ENCODE measurements at places on chromosomes 12 and 14.

- no peak for DNase-seq
These were observed 39.3 kb downstream of the CCDC177 start for GRCh38 chr14:69535230-69535848.

GRCh38 chr12:67788118-67788517 lies 139.6 kb downstream of the DYRK2 start:
- no peak for DNase-seq

GRCh38 chr12:56411781-56412639 lies 37.2 kb downstream of the TIMELESS start:
- no peak for DNase-seq

DNA sequence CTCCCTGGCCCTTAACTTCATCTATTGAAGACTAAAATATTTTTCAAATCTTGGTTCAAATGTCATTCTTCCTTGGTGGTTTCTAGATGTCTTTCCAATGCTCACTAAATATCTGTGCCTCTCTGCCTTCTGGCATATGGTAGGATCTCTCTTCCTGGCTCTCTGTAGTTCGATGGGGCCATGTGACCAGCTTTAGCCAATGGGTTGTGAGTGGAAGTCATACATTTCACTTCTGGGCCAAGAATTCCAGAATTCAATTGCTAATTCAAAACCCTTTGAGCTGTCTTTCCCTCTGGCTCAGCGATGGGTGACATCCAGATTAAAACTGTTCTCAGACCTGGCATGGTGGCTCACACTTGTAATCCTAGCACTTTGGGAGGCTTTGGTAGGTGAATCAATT lies 25.8 kb upstream of the CTDSP2 start:
- no peak for DNase-seq

DNA sequence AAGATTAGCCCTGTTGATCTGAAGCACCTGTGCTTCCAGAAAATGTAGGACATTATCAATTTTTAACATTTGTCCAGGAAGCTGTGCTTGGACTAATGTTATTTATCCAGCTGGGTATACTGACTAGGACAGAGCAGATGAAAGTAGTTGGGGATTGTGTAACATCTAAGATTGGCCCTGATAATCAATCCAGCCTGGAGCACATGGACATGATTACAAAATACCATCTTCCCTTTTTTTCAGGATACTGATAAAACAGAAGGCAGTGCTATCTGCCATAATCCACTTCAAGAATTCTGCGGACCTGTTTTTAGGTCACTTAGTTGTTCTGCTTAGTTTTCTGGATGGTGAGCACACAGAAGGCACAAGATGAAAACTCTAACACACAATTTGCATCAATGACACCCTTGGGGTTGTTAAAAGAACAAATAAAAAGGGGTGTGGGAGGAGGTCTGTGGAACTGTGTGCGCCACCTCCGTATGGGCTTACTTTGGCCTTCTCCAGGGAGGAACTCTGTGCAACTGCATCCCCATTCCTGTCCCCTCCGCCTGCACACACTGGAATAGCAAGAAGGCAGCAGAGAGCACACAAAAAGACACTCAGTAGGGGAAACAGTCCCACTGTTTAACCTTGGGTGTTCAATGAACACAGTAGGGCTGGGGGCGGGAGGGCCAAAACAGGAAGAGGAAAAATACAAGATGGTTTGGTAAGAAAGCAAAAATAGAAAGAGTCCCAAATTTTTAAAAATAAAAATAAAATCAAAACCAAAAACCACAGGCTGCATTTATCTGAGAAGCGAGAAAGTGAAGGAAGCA lies 31.1 kb upstream of the DUSP6 start:
- no peak for DNase-seq

DNA sequence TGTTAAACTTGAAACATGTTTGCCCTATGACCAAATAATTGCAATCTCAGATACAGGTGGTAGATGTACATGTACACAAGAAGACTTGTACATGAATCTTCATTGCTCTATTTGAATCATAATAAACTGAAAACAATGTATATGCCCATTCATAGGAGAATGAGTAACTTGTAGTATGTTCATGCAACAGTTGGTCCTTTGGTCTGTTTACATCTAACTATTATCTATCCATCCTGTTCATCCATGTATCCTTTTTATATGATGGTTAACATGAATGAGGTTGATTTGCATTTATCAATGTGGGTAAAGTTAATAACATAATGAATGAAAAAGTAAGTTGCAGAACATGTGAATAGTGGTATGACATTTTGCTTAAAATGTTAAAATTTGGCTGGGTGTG lies 37.1 kb downstream of the HSD17B6 start:
- no peak for DNase-seq

GRCh38 chr12:90100579-90100978 lies 391.9 kb upstream of the ATP2B1 start:
- no peak for DNase-seq

- DNase-seq, result no peak
These were observed 14.6 kb downstream of the BEST3 start for GRCh38 chr12:69684466-69684865.

- no peak for DNase-seq
These were observed 268.9 kb upstream of the ATP2B1 start for GRCh38 chr12:89977405-89978085.

DNA sequence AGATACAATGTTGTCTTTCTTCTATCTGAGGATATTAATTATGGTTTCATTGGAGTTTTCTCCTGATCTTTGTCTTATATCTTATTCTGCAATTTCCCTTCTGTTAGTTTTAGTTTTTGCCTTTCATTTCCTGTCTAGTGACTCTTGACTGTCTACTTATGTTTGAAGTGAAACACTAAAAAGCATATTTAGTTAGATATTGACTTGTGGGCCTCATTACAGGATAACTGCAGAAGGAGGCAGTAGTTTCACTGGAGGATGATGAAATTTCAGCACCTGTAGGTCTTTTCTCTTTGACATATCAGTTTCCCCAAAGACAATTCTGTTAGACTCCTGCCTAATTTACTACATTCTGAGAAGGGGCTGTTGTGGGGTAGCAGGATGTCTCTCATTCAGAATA lies 97.5 kb upstream of the NEDD1 start:
- DNase-seq, result no peak

GRCh38 chr14:29442696-29443095 lies 485.0 kb downstream of the PRKD1 start:
- DNase-seq, result no peak

GRCh38 chr12:3453990-3454680 lies 36.9 kb upstream of the PRMT8 start:
- no peak for DNase-seq

- peak; percentile 52 for DNase-seq
These were observed 106.7 kb upstream of the SFSWAP start for GRCh38 chr12:131603939-131604795.

DNA sequence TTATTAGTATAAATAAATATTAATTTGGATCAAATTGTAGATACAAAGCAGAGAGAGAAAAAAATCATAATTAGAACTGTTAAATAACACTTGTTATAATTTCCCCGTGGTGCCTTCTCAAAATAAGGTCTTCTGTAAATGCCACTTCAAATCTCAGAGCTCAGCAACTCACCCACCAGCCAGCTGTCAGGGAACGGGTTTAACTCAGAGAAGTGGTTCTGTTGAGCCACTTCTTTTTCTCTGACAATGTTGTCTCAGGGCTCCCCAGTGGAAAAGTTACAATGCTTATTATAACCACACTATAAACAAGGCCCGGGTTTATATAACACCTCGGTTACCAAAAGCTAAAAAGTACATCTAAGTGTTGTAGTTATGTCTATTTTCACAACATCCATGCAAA lies 452.6 kb downstream of the GLT1D1 start:
- no peak for DNase-seq

DNA sequence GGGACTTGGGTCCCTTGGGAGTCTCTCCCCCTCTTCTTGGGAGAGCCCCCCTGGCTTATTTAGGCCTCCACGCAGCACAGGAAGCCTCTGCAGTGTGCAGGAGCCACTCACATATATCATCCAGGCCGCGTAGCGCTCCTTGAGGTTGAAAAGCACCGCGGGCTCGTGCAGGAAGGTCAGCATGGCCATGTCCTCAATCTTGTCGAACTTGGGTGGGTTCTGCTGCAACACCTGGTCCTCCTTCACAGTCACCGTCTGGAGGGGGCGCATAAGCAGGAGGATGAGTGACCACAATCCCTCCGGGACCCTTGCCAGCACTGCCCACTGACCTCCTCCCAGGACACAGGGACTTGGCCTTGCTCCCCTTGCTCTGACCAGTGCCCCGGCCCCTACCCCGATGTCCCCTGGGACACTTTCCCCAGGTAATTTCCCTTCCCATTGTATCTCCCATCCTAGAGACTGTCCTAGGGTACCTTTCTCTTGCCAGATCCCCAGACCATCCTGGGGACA lies 2.5 kb downstream of the MYH6 start:
- no peak for DNase-seq

- no peak for DNase-seq
These were observed 31.5 kb upstream of the SRP54 start for GRCh38 chr14:34951286-34951685.

DNA sequence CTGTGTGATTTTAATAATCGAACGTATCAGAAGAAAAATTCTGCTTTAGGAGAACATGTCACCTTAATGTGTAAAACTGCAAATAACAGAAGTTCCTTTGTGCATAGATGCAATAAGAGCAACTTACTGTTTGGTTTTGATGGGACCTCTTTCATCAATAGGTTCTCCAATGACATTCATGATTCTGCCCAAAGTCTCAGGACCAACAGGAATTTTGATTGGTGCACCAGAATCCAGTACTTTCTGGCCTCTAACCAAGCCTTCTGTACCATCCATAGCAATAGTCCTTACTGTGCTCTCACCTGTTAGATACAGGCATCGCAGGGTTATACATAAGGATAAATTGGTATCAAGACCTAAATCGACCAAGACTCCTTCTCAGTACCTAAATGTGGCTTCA lies 1.1 kb downstream of the ATP5F1B start:
- DNase-seq, result no peak

DNA sequence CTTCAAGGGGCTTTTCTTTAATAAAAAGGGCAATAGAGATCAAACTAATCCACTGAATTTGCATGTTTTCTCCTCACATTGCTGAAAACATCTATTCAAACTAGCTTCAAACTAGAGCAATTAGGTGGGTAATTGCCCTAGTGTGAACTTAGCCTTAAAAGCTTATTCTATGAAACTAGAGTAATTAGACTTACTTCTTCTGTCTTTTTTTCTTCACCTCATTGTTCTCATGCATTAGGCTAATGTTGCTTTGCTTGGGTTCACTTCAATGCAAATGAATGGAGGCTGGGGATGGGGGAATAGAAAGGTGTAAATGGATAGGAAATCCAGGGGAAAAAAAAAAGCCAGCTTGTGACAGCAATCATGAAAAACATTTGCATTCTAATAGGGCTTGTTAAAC lies 414.8 kb upstream of the LMO3 start:
- DNase-seq, result no peak

GRCh38 chr14:64821651-64822050 lies 58.1 kb downstream of the SPTB start:
- DNase-seq, result no peak

- DNase-seq, result no peak
These were observed 63.9 kb downstream of the FUT8 start for GRCh38 chr14:65476273-65476941.

DNA sequence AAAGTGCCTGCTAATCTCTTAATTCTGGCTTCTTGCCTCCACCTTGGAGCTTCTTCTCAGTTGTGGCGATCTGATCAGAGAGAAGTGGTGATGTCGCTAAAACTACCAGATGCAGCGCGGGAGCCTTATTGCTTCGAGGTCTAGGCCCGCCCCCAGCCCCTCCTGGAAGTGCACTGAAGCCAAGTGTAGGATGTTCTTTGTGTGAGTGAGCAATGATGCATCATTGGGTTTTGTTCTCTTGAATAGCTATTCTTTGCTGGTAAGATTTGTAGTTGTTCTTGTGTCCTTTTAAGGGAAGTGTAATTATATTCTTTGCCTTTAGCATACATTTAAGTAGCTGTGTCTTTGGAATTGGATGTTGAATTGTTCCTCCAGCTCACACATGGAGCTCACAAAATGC lies 35.8 kb downstream of the MTHFD1 start:
- no peak for DNase-seq

DNA sequence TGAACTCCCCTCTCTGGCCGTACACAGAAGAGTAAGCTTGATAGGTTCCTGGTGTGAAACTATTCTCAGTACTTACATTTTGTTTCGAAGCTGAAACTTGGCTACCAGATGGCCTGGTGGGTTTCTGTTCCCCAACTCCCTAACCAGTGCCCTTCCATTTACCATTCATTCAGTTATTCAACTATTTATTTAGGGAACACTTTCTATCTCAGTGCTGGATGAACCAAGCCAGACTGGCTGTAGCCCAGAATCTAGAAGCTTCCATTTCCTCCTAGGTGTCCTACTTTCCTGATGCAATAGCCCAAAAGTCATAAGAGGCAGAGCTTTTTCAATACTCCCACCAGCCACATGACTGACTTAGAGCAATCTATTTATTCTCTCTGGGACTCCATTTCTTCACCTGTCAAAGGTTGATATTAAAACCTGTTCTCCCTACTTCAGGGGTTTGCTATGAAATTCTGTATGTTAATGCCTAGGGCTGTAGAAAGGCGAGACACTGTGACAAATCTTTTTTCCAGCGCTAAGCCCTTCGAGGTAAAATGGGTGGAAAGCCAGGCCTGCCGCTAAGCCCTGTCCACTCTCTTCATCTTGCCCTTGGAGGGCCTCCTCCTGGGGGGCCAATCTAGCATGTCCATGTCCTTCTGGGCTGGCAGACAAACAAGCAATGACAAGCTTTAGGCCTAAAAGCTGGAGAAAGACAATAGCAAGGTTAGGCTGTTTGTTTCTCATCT lies 8.1 kb upstream of the IRF2BPL start:
- DNase-seq, result no peak

DNA sequence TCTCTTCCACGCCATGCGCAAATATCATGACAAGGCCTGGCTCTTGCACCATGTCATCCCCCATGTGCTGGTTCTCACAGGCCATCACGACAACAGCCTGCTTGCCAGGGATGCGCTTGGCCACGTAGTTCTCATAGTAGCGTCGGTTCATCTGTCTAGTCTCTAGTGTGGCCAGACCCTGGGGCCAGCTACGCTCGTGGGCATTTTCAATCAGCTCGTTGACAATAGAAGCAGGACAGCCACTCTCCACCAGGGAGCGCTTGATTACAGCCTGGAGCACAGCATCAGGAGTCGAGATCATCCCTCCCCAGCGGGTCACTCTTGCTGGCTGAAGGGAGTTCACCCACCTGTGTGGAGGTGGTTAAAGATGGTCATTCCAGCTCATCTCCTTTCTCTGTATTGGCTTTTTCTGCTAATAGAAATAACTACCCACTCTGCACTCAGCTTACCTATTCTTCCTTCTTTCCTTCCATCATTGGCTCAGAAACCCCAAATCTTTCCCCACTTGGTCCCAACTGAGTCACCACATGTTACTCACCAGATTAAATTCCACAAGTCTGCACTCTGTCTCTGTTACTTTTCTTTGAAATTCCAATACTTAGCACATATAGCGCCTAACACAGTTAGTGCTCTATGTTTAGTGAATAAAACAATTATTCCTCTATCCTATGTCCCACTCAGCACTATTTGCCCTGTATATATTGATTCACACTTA lies 15.1 kb downstream of the RNF41 start:
- no peak for DNase-seq
